ENCODE measurements at places on chromosomes 12 and 14.

GRCh38 chr14:75495399-75495798 is 26.9 kb upstream of the BATF start:
- DNase-seq = no peak

- no peak for DNase-seq
These were observed 37.3 kb downstream of the CCDC85C start for GRCh38 chr14:99566390-99567354.

DNA sequence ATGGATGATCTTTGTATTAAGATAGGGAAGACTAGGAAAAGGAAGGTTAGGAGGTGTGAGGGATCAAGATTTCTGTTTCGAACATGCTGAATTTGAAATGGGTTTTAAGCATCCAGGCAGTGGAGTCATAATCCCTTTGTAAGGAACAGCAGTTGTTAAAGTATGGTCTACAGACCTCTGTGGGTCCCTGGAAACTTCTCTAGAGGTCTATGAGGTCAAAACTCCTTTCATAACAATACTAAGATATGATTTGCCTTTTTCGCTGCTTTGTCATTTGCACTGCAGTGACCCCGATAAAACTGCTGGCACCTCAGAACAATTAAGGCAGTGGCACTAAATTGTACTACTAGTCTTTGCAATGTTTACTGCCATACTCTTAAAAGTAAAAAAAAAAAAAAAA is 1.5 kb downstream of the RAD51AP1 start:
- no peak for DNase-seq

- DNase-seq = no peak
These were observed 64.3 kb upstream of the CDKN3 start for GRCh38 chr14:54332490-54332889.

DNA sequence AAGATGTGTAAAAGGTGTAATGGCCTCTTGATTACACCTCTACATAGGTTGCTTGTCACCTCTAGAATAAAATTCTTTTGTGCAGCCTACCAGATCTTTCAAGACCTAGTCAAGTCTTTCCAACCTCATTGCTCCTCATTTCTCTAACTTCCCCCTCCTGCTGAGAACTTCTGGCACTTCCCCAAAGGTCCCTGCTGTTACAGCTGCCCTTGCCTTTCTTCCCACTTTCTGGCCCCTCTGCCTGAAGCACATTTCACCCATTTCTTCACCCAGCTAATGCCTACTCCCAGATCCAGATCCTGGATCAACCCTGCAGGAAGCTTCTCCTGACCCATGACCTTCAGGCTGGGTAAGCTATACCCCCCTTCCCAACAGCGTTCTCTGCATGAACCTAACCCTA is 1.5 kb downstream of the TSHR start:
- no peak for DNase-seq
